Fibroblast of villous mesenchyme (primary cell): ENCODE measurements at places on chromosomes 12 and 14. TPM values are rescaled to one million over a fixed set of nuclear protein-coding genes. Genes with fewer than 3 reads are reported as not detected.

GRCh38 chr12:105534068-105534467 lies 203.6 kb downstream of the C12orf75 start:
- no peak for DNase-seq

The GPR65 gene
- total RNA-seq = under 0.01 and 0.32 TPM in 2 replicates

The PLEKHH1 gene
- 0.43 and 0.64 TPM in 2 replicates for total RNA-seq

The KLRC2 gene
- not detected in 2 replicates for total RNA-seq

DNA sequence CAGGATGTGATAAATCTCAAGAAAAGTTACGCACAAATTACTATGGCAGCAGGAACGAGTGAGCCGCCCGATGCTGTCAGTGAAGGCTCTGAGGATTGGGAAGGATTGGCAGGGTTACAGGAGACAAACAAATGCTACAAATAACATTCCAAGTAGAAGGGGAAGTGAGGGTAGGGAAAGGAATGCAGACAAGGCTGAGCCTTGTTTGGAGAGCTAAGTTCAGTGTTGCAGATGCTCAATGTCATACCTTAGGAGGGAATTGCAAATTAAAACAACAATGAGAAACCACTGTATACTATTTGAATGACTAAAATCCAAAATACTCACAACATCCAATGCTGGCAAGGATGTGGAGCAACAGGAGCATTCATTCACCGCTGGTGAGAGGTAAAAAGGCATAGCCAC lies 1.3 kb downstream of the CLEC9A start:
- peak; percentile 56 for DNase-seq

DNA sequence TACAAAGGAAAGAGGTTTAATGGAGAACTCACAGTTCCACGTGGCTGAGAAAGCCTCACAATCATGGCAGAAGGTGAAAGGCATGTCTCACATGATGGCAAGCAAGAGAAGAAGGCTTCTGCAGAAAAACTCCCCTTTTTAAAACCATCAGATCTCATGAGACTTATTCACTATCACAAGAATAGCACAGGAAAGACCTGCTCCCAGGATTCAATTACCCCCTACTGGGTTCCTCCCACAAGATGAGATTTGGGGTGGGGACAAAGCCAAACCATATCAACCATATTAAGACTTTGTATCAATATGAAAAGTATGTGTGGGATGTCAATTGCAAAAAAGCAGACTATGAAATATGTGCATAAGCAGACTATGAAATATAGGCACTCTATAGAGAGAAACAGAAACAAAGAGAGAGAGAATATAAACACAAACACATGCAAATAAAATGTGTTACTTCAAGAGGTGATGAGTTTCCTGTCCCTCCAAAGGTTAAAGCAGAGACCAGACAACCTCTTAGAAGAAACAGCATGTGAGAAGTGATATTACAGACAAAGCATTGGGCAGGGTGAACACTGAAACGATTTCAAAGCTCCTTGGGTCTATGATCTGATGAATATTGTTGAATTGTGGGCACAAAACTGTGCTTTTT lies 151.2 kb upstream of the KRR1 start:
- DNase-seq = no peak

The RTL1 gene
- total RNA-seq = not detected in 2 replicates

GRCh38 chr12:40953076-40953475 lies 235.0 kb upstream of the PDZRN4 start:
- peak; percentile 32 for DNase-seq

- DNase-seq = peak; percentile 60
Observed at GRCh38 chr12:122422730-122423257, 325 bp upstream of the CLIP1 start.

DNA sequence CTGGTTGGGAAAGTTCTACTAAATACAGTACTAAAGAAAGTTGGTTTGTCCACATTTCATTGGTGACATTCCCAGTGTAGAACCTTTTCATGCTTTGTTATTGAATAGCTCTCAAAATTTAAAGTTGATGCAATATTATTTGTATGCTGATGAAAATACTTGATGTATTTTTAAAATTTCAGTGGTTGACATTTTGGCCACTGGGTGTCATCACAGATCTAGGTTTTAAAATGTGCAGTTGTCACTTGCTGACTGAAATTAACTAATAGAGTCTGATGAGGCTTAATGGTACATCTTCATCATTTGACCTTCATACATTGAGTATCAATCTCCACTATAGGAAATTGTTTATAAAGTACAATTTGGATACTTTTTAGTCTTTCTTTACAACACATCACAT lies 37.1 kb downstream of the CMAS start:
- peak; percentile 44 for DNase-seq

GRCh38 chr12:123363390-123363739 lies 1.3 kb downstream of the SBNO1 start:
- DNase-seq = peak; percentile 55

- peak; percentile 6 for DNase-seq
Observed at GRCh38 chr14:42929806-42930480, 1323.3 kb downstream of the LRFN5 start.

DNA sequence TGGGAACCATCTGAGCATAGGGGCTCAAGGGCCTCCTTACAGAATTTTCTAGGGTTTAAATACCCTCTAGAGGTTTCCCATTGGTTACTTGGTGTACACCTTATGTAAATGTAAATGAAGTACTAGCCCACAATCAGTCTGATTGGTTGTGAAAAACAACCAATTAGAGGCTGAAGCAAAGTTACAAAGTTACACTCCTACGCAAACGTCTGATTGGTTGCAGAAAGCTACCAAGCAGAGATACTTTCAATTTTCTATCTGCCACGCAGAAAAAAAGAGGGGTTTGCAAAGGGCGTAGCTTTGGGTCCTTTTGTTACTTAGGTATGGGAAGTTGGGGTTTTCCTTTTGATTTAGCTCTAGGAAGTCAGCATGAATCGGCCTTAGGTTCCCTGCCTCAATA lies 1.8 kb upstream of the TMEM19 start:
- peak; percentile 14 for DNase-seq

- no peak for DNase-seq
Observed at GRCh38 chr14:28407031-28407825, 359.4 kb upstream of the FOXG1 start.

GRCh38 chr14:96710060-96710666 lies 87.0 kb upstream of the VRK1 start:
- no peak for DNase-seq

The AGAP2 gene
- total RNA-seq = 0.32 and 0.43 TPM in 2 replicates

The MYF6 gene
- total RNA-seq = not detected in 2 replicates

DNA sequence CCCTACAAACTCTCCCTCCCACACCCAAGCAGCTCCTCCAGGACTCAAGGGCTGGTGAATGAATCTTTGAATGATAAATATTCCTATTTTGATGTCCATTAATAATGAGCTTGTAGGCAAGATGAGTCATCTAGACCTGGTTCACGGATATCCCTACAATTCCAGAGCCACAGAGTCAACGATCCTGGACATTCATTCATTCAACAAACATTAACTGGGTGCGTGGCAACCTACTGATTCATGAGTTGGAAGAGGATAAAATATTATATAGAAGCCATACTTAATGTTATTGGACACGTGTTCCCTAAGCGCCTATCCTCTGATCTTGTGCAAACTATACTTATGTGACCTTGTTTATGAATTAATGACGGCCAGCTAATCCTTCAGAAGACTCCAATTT lies 420 bp upstream of the OTUB2 start:
- no peak for DNase-seq

The LRRC10 gene
- total RNA-seq = not detected in 2 replicates

The IGF1 gene
- under 0.01 and 0.64 TPM in 2 replicates for total RNA-seq

The DLK1 gene
- not detected in 2 replicates for total RNA-seq
